ELF-1 (cell line): ENCODE measurements at places on chromosomes 3 and 15.

GRCh38 chr15:91559066-91559465 is 294.4 kb upstream of the SLCO3A1 start:
- DNase-seq, result no peak

GRCh38 chr3:140377644-140378043 is 300.2 kb upstream of the TRIM42 start:
- no peak for DNase-seq

DNA sequence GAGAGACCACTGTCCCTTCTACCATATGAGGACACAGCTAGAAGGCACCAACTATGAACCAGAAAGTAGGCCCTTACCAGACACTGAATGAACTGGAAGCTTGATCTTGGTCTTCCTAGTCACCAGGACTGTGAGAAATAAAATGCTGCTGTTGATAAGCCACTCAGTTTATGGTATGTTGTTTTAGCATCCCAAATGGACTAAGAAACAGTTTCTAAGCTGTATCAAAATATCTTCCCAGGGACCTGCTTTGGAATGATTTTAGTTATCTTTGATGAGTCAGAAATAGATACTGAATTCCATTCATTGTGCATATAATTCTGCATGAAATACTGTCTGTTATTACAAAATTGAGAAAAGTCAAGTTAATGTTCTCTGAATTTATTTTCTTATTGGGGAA is 18.6 kb downstream of the WDR76 start:
- DNase-seq, result no peak

DNA sequence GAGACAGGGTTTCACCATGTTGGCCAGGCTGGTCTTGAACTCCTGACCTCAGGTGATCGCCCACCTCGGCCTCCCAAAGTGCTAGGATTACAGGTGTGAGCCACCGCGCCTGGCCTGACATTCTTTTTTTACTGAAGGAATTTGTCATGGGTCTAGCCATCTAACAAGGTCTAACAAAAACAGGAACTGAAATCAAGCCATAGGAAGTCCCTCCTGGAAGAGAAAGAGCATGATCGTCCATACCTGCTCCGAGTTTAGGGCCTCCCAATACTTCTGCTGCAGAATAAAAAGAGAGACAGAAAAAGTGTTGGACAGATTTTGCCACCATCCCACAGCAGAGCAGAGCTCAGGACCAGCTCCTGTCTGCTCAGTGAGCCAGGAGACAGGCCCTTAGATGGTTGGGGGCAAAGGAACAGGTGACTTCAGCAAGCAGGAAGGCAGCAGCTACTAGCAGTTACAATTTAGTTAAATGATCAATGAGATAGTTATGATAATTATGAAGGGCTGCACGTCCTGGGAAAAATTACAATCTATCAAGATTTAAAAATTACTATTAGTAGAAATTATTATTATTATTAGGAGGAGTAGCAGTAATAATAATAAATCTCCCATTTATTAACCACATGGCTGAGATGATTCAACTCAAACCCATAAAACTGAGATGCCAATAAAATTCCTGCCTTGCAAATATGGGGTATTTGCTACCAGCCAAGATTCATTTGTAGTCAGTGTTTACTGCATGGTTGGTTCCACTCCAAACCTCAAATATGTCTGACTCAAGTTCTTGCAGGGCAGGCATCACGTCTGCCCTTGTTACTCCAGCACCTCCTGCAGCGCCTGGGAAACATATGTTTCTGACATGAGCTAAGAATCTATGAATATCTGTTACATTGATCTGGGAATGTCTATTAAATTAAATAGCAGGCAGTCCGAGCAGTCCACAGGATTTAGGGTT is 40.1 kb downstream of the TMEM44 start:
- DNase-seq, result no peak

GRCh38 chr15:70340494-70340870 is 242.8 kb upstream of the TLE3 start:
- no peak for DNase-seq

DNA sequence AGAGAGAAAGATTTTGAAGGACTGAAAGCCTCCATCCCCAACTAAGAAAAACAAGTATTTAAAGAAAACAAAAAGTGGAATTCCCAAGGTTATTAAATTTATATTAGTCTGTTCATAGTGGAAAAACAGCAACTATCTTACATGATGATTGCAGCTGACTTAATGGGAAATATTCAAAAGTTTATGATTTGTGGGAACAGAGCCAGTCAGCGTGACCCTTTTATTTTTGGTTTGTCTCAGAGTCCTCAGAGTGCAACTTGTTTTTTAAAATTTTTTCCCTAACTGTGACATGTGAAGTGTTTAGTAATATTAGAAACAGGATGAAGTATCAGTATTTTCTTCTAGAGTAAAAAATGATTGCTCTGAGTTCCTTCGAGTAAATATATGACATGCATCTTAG is 441.9 kb upstream of the MCTP2 start:
- DNase-seq, result no peak

DNA sequence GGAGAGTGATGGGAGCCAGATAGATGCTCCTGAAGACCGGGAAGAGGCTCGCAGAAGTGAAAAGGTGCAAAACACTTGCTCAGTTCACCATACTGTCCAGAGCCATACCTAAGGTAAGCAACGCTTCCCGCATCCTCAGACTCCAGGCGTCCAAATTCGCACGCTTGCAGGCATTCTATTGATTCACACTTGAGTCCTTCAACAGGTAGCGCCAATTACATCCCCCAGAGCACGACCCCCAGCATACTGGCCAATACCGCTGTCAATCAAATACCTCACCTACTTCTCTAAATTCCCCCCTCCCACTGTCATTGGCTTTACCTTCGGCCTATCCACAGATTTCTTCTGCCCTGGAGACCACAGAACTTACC is 361 bp upstream of the STXBP5L start:
- DNase-seq, result no peak

DNA sequence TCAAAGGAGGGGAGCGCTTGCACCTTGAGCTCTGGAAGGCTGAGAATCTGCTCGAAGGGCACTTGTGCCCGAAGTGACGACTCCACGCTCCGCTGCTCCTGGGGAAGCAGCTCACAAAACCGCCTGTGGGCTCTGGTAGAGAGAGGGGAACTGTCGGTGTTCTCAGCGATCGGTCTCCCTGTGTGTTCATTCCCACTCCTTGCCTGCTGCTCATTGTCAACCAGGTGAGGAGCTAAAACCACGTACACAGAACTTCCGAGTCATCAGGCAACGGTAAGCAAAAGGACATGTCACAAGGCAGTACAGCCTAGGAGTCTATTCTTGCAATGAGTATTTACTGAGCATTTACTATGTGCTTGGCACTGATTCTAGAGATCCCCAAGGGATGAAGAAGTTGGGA is 1.5 kb downstream of the CIB1 start:
- no peak for DNase-seq

- DNase-seq, result peak; percentile 63
These were observed 777 bp downstream of the LOXL1 start for GRCh38 chr15:73927003-73927475.
